SK-N-DZ (cell line): ENCODE measurements at places on chromosomes 6 and 20.

DNA sequence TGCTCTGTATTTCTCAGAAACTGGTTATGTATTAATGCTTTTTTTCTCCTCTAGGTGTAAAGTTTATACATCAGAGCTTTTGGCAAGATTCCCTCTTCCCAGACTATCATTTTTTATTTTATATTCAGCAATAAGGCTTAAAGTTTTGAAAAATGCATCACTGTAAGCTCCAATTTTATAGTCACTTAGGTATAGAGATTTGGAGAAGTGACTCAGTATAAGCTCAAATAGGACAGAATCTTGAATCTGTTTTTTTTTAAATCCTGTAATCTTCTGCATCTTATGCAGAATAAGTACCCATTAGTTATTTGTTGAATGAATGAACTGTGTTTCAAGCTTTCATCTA lies 1.0 kb downstream of the NCOA7 start:
- DNase-seq: no peak

GRCh38 chr6:37141281-37142049 lies 28.5 kb upstream of the PIM1 start:
- no peak for DNase-seq

GRCh38 chr20:61860260-61860987 lies 205.3 kb downstream of the TAF4 start:
- DNase-seq: no peak

GRCh38 chr20:35215066-35215956 lies 11.2 kb upstream of the MMP24 start:
- DNase-seq: no peak

DNA sequence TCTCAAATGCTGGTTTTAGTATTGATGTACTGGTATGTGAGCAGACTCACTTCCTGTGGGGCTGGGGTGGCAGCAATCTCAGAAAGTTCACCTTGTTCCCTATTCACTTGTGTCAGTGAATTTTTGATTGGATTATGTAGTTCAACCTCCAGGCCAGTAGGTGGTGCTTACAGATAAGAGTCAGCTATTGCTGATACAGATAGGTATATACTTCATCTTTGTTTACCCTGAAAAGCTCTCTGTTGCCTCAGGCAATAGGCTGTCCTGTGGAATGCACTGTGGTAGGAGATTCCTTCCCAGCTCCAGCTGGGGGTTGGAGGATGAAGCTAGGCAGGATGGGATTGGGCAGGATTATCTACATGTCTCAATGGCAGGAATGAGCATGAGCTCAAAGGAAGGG lies 851.2 kb upstream of the EYS start:
- DNase-seq: no peak

GRCh38 chr6:140744659-140745320 lies 1370.3 kb upstream of the CITED2 start:
- DNase-seq: no peak

- DNase-seq: no peak
Measured at GRCh38 chr6:81838724-81839426, 86.4 kb upstream of the TENT5A start.

DNA sequence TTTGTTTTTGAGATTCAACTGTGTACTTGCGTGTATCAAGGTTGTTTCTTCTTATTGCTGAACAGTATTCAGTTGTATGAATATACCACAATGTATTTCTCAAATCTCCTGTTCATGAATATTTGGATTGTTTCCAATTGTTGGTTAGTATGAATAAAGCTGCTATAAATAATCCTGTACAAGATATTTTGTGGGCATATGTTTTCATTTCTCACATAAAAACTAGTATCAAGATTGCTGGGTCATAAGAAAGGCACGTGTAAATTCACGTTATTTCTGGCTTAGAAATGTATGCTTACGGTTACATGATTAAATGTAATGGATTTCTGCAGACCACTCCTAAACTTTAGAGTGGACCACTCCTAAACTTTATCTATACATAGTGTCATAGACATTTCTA lies 96.6 kb downstream of the BTBD3 start:
- no peak for DNase-seq

DNA sequence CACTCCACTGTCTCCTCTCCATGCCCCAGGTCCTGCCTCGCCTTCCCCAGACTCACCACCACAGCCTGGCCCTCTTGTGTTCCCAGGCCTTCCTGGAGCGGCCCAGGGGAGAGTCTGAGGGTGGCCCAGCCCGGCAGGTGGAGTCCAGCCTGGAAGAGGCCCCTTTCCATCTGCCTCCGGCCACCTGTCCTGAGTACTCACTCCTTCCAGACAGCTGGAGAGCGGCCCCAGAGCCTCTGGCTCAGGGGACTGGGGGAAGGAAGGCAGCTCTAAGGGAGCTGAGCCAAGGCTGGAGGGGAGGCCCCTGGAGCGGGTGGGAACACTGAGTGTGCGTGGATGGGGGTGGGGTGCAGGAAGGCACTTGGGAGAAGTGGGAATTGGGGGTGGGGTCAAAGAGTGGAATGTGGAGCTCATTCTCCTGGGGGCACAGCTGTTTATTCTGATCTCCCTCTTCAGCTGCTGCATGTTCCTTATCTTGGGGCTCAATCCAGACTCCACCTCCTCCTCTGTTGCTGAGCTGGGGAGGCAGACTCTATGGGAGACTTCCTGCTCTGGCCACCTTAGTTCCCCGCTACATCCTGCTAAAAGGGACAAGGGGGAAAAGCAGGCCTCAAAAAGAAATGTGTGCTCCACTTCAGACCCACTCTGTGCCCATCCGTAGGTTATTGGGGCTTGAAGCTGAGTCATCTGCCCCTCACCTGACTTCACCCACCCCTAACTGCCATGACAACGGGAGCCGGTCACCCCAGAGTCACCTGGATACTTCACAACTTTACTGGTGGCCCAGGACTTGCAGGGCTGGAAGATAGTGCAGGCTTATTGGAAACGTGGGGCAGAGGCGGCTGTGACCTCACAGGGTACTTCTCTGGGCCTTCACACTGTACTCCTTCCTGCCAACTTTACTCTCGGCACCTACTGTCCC lies 19.5 kb upstream of the TAF8 start:
- DNase-seq: peak; percentile 35

GRCh38 chr6:4041480-4041879 lies 37.5 kb downstream of the FAM217A start:
- DNase-seq: no peak

DNA sequence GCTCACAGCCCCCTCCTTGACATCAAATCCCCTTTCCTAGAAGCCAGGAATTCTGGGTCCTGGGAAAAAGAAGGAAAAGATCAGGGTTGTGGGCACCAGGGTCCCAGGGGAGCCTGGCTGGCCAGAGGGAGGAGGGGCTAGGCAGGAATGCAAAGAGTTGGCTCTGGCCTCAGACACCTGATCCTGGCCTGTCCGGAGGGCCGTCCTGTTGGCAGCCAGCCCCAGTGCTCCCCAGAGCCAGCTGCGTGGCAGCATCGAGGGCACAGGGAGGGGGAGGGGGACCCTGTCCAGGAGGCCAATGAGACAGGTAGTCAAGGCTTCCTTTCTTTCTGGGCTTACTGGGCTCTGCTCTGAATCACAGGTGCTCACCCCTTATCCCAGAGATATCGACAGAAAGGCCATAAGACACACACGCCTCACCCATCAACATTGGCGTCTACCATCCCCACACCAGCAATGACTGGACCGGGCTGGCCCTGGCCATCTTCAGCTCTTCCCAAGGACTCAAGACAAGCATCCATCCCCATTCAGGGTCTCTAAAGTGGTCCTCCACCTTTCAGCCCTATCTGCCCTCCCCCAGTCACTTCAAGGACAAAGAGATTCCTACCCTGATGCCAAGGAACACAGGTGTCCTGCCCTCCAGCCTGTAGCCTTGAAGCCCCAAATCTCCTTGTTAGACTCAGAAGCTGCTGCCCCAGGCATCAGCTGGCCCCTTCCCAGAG lies 723 bp downstream of the COL11A2 start:
- no peak for DNase-seq

GRCh38 chr20:8621001-8621400 lies 447.9 kb upstream of the PLCB4 start:
- DNase-seq: no peak

- DNase-seq: no peak
Measured at GRCh38 chr6:16654701-16655100, 106.6 kb downstream of the ATXN1 start.

GRCh38 chr6:158621694-158622544 lies 22.6 kb downstream of the DYNLT1 start:
- DNase-seq: peak; percentile 91

DNA sequence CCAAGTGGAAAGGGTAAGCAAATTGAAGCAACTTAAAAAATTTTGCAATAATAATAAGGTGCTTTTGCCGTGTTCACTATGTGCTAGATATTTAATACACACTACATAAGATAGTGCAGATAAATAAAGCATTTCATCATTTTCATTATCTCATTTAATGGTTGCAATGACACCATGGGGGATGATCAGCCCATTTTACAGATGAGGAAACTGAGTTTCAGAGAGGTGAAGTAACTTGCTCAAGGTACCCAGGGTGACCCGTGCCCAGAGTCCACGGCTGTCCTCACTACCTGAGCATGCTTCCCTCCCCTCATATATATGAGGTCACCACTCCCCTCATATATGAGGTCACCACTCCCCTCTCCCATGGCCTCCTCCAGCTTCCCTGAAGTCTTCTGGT lies 7.5 kb upstream of the KCNK5 start:
- no peak for DNase-seq
